Putamen (tissue), 1 donor: ENCODE measurements at places on chromosomes 1 and 21.
A peak's percentile ranks its signal among the peaks of the same experiment; 100 is the strongest.

GRCh38 chr1:192914092-192914491 is 105.3 kb downstream of the RGS2 start:
- DNase-seq = no peak

DNA sequence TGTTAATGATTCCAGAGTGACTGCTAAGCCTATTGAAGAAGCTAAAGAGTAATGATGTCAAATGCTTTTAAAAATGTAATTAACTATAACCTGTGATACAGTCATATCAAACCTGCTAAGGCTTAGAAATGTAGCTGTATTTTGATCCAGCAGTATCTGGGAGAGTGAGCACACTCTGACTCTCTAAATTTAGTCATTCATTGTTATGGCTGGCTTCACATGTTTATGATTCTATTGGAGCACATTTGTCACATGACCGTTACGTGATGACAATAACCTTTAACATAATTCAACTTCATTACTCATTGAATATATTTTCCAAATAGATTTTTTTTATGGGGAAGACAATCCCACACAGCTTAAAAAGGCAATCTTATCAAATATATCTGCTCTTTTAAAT is 587.1 kb downstream of the LMO4 start:
- no peak for DNase-seq

DNA sequence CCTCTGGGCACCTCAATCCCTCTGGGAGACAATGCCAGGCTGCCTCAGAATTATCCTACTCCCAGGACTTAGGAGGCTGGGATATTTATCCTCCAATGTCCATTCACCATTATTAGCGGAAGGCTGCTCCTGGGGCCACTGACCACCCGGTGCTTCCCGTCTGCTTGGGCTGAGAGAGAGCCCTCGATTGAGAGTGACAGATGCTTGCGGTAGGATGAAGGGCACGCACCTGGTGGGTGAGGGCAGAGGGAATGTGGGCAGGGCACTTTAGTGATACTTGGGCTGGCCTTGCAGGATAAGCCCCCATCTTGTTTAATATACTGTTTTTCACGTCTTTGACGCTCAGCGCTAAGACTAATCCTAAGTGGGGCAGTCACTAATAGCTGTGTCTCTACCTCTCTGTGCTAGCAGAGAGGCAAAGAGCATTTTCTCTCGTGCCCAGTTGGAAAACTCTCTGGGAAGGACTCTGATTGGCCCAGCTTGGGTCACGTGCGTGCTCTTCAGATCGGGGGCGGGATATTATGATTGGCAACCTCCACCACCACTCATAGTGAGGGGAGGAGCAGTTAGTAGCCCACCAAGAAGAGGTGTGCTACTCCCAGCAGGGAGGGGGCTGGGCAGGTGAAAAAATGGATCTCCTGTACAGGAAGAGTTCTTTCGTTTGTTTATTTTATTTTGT is 10.6 kb upstream of the PARS2 start:
- no peak for DNase-seq

DNA sequence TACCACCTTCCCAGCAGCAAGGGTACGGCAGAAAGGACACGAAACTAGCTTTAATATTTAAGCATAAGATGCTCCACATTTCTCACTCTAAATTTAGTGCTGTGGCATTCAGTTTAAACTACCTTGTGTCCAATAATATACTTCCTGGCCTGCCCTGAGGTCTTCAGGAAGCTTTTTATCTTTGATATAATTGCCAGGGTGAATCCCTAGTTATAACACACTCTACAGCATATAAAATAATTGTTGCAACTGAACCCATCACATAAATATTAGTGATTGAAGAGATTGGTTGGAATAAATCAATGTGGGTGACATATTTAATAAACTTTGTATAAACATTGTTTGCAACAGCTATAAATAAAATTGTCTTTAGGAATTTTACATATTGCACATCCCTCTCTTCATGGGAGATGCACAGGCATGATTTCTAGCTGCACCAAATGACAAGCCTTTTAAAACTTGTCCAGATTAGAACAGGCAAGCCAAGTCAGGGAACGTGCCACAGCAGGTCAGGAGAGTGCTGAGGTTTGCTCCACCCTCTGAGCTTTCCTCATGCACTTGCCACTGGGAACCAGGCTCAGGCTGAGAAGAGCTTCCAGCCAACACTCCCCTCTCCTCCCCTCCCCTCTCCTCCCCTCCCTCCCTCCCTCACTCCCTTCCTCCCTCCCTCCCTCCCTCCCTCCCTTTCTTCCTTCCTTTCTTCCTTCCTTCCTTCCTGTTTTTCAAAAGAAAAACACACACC is 623.2 kb upstream of the PKN2 start:
- no peak for DNase-seq

DNA sequence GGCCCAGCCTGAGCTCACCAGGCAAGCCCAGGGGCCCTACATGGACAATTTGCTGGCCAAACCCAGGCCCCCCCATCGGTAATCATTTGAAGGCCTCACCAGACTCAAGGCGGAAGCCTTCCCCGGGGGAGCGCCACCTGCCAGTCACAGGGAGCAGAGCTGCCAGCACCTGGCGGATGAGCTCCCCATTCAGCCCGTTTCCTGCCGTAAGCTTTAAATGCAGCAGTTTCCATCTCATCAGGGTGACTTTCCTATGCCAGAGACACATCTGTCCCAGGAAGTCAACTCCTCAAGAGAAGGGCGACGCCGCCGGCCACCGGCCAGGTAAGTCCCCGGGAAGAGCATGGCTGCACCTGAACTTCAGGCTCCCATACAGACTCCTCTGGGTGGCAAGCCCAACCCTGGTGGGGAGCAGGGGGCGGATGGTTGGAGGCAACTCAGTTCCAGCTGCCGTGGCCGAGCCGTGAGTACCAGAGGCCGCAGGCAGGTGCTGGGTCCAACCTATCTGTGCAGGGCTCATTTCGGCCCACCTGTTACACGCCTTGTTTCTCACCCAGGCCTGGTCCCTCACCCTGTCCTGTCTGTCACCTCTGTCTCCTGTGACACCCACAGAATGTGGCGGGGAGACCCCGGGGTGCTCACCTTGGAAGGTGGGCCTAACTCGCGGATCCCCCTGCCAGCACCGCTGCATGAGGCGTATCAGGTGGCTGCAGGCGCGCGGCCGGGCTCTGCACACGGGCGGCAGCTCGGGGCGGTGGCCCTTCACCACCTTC is 20.7 kb downstream of the RIPK4 start:
- DNase-seq = no peak

- peak; percentile 70 for DNase-seq
Observed at GRCh38 chr1:178536844-178537371, 24.0 kb downstream of the TEX35 start.

DNA sequence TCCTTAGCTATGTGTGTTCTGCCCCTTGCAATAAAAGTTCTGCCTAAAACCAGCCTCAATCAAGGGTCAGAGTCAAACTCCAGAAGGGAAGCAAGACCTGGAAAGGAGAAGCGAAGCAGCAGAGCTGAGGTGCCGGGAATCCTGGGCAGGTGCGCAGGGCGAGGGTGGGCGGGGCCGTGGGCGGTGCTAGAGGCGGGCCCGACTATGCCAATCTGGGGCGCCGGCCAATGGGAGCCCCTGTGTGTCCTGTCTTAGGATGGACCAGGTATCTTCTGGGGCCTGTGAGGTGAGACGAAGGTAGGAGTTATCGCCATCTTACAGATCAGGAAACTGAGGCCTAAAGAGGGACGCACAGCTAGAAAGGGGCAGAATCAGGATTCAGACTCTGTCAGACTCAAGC is 120.3 kb downstream of the PTPRU start:
- DNase-seq = no peak

DNA sequence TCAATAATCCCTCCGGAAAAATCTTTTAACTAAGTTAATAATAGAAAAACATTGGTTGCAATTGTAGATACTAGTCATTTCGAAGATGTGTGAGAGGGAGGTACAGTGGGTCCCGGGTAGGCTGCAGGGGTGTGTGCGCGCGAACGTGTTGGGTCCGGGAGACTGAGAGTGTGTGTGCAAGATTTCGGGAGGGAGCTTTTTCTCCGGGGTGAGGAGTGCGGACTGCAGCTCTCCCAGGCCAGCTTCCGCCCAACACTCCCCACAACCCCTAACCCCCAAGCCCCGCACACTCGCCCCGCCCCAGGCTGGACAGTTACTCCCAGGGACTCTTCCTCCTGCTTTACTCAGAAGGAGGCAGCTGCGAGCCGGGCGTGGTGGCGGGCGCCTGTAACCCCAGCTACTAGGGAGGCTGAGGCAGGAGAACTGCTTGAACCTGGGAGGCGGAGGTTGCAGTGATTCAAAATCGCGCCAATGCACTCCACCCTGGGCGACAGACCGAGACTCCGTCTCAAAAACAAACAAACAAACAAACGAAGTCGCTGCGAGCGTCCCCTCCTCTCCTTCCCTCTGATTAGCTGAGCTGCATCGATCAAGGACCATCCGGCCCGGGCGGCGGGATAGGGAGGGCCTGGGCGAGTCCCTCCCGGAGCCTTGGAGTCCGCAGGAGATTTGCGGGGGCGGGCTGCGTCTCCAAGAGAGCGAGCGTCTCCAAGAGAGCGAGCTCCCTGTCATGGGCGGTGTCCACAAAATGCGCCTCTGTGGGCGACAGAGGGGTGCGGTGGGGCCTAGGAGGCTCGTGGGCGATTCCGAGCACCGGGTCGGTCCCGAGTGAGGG is 28.3 kb upstream of the PPM1J start:
- no peak for DNase-seq

- no peak for DNase-seq
Observed at GRCh38 chr1:9691108-9691445, 39.5 kb downstream of the PIK3CD start.

GRCh38 chr1:59005491-59006288 is 221.8 kb upstream of the JUN start:
- DNase-seq = no peak

DNA sequence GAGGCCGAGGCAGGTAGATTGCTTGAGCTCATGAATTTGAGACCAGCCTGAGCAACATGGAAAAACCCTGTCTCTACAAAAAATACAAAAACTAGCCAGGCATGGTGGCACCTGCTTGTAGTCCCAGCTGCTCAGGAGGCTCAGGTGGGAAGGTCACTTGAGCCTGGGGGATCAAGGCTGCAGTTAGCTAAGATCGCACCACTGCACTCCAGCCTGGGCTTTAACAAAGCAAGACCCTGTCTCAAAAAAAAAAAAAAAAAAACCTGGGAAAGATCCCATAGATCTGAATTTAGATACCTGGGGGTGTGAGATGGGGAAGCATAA is 32.9 kb downstream of the NIBAN1 start:
- no peak for DNase-seq
